ENCODE measurements at places on chromosomes 1 and 21.

DNA sequence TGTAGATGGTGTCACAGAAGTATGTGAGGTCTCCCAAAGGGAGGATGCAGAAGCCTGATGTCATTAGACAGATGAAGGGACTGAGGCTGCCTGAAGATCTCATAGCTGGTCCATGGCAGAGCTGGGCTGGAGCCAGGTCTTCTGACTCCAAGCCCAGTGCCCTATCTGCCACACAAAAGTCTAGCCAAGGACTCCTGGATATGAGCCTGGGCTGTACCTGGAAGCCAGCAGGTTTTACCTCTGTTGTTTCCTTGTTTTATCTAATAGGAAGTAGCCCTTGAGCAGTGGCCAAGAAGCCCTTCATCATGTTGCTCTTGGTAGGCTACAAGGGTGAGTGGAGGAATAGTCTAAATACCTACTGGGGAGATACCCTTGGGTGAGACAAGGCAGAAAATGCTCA lies 74.4 kb upstream of the SLC44A3 start:
- no peak for DNase-seq

GRCh38 chr1:41333146-41333784 lies 28.0 kb upstream of the FOXO6 start:
- DNase-seq, result no peak

GRCh38 chr1:64928325-64928724 lies 38.0 kb downstream of the JAK1 start:
- no peak for DNase-seq

GRCh38 chr1:54112027-54112426 lies 40.8 kb downstream of the CDCP2 start:
- DNase-seq, result no peak
